ENCODE measurements at places on chromosomes 1 and 21.

DNA sequence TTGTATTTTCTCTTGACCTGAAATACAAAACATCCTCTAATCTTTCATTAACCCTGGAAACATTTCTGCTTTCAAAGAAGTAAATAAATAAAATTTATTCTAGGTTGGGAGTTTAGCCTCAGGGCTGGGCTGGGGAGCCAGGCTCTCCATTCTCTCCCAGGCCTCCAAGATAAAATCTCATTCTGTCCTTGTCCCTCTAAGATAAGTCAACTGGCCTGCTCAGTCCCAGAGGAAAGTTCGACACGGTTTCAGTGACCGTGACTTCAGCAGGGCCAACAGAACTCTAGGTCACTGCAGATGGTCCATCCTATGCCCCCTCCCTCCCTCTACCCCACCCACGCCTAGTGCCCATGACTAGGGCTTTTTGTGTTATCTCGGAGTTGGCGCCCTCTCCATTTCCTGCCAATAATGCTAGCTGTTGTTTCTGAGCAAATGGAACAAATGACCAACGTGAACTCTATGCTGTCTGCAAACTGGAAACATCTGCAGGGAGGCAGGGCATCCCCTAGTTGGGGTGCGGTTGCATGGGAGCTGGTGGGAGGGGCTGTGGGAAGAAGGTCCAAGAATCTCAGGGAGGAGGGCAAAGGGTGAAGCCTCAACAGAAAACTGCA is 10.1 kb upstream of the ADORA3 start:
- no peak for DNase-seq

GRCh38 chr1:30471307-30471706 is 252.1 kb downstream of the MATN1 start:
- no peak for DNase-seq

DNA sequence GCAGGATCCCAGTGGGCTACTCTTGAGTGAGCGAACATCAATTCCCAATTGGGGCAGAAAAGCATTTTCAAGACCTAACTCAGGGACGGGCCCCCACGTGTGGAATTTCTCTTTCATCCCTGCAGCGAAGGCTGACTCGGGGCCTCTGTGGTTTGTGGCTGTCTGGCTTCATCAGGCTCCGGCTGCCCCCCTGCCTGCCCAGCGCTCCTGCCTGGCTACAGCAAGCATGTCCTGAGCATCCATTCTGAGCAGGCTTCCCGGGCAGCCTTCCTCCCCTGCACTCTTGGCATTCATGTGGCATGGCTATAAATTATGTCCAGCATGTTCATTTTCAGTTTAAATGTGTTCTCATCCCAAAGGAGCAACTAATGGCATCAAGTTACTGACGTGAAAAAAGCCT is 588.1 kb downstream of the KIF26B start:
- no peak for DNase-seq

GRCh38 chr1:42822800-42823392 is 5.7 kb upstream of the SVBP start:
- DNase-seq = no peak

GRCh38 chr21:42580793-42581321 is 67.2 kb downstream of the SLC37A1 start:
- DNase-seq = no peak

- DNase-seq = no peak
Measured at GRCh38 chr1:103576065-103576464, 4.7 kb downstream of the AMY2B start.

GRCh38 chr1:230204842-230205241 is 137.8 kb downstream of the GALNT2 start:
- no peak for DNase-seq

DNA sequence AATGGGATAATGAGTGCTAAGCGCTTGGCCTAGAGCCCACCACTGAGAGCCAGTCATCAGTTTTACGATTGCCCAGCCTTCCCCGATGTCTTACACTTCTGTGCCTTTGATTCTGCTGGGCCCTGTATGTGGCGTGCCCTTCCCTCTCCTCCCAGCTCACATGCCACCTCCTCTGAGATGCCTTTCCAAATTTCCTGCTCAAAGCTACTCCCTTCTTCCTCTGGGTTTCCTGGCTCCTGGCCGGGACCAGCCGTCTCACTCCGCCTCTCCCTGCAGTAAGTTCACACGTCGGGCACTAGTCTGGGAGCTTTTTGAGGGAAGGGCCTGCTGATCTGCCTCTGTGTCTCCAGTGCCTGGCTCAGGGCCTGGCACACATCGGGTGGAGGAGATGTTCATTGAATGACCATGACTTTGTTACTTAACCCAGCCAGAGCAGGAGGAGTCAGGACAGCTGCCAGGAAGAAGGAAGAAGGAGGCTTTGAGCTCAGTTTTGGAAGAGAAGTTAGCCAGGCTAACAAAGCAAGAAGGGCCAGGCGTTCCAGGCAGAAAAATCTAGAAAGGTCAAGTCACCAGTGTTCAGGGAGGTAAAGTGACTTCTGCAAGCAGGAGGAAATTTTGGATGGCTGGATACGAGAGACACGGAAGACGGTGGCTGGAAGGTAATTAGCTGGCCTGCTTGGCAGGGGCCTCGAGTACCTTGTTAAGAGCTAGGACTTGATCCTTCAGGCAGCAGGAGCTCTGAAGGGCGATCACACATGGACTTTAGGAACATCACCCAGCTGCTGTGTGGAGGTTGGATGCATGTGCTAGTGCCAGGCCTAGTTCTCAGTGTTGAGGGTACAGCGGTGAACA is 63.6 kb downstream of the EPHB2 start:
- DNase-seq = no peak

Measured in NCI-H2081 (cell line).